ENCODE measurements at places on chromosomes 3 and 15. TPM values are rescaled to one million over a fixed set of nuclear protein-coding genes. Genes with fewer than 3 reads are reported as not detected.

COL8A1 gene
- not detected for total RNA-seq

DNA sequence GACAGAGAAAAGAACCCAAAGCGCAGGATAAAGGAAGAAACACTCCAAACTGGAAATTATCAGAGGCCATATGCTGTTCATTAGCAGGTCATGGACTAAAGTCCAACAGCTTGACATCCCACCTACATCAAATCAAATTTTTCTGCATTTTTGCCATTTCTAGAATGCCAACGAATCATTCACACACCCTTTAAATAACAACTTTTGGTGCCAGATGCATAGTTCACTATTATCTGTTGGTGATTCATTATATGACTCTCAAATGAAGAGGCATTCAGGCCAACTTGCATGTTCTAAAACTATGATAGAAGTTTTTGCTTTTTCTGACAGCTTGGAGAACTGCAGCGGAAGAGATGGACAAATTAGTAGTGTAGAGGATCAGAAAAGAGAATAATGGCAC, 529.8 kb upstream of the NAALADL2 start:
- H3K4me1 ChIP-seq, result no peaks in the 10 kb centered on the region
- no peak overlapping the region for H3K27ac ChIP-seq
- H3K4me3 ChIP-seq, result no peak overlapping the region
- H3K27me3 ChIP-seq, result no peaks in the 10 kb centered on the region
- H3K36me3 ChIP-seq, result no peaks in the 10 kb centered on the region

DNA sequence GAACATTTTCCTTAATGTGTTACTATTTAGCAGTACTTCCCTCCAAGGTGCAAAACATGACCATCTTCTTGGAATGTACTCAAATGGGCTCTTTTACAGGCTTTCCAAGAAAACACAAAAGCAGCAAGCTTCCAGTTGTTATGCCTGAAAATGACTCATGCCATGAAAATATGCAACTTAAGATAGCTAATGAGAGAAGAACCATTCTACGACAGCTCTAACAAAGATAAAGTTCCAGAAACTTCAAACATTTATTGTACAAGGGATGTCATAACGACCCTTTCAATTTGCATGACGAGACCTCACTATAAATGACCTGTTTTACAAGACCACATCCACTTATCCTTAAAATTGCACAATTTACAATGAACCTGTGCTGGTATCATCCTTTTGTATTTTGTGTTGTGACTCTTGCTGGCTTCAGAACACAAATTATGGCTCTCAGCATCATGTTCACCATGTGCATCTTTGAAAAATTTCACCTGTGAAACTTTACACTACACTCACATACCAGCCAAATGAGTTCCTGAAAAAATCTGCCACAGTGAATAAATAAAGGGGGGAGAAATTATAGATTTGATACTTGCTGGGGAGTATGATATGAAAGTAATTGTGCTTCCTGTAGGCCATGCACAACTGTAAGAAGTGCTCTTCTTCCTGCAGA, 433.7 kb downstream of the MAGI1 start:
- DNase-seq, result no peak
- no peak overlapping the region for H3K27ac ChIP-seq
- H3K4me1 ChIP-seq, result no peaks in the 10 kb centered on the region
- no peaks in the 10 kb centered on the region for H3K27me3 ChIP-seq
- no peaks in the 10 kb centered on the region for H3K36me3 ChIP-seq
- H3K4me3 ChIP-seq, result no peak overlapping the region

- no peaks in the 10 kb centered on the region for H3K27me3 ChIP-seq
- no peak overlapping the region for H3K27ac ChIP-seq
- no peaks in the 10 kb centered on the region for H3K4me1 ChIP-seq
- no peak for DNase-seq
- no peak overlapping the region for H3K4me3 ChIP-seq
These were observed 67.5 kb downstream of the TFG start for GRCh38 chr3:100776746-100777145.

DNA sequence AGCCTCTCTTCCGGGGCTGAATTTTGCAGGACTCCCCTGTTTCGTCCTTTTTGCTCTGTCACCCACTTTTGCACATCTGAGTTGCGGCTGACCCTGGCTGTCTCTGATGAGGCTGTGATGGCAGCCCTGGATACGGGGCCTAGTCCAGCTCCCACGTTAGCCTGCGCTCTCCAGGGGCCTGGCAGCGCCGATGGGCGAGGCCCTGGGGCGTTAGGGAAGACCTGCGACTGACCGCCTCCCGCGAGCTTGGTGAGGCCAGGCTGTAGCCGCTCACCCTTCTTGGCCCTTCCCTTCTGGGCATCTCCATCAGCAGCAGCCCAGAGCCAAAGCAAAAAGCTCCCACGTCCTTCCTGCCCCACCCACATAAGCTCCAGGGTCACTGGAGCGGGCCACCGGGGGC, 85.2 kb downstream of the FBLN2 start:
- DNase-seq, result no peak
- H3K4me3 ChIP-seq, result no peak overlapping the region
- H3K36me3 ChIP-seq, result peaks cover 2% of the 10 kb centered on the region
- H3K27me3 ChIP-seq, result peaks cover 5% of the 10 kb centered on the region
- no peaks in the 10 kb centered on the region for H3K4me1 ChIP-seq

DNA sequence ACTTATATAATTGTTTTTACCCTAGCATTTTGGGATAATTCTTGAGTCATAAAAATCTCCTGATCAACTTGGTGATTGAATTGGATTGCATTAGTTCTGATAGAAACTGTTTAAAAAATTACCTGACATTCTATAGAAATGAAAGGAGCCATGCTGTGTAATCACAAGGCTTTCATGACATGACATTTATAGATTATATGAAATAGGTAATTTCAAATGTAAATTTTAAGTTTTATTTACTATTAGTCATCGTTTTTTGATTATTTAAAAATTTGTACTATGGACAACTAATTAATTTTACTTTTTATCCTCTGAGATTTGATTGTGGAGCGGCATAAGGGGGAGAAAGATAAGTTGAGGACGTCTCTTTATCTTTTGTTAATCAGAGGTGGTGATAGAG, 12.3 kb upstream of the CHD2 start:
- H3K4me1 ChIP-seq, result peaks cover 39% of the 10 kb centered on the region
- DNase-seq, result no peak
- no peaks in the 10 kb centered on the region for H3K27me3 ChIP-seq
- peak overlapping the region; percentile 100 for H3K27ac ChIP-seq

DNA sequence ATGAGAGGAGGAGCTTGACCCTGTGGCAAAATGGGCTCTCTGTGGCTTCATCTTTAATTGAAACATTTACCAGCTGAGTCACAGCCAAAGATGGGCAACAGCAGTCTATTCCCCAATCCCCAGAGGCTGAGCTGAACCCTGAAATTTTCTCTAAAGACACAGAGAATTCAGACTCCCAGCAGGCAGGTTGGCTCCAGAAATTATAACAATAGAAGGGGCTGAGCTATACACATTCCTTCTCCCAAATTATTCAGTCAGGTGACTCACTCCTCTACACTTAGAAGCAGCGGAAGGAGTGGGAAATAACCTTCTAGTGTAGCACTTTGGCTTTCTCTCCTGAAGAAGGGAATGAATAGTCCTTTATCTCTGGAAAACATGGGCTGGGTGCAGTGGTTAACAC, 264.3 kb upstream of the ARHGEF26 start:
- H3K4me1 ChIP-seq, result peaks cover 10% of the 10 kb centered on the region
- peaks cover 16% of the 10 kb centered on the region for H3K27me3 ChIP-seq
- peaks cover 2% of the 10 kb centered on the region for H3K36me3 ChIP-seq
- no peak for DNase-seq
- no peak overlapping the region for H3K4me3 ChIP-seq

Measured in T-helper 17 cell (primary cell).